Dermis blood vessel endothelial cell (primary cell): ENCODE measurements at places on chromosomes 1 and 21.

GRCh38 chr1:154735804-154736168, 127.8 kb upstream of the ADAR start:
- DNase-seq, result no peak

GRCh38 chr1:180185971-180186645, 31.4 kb downstream of the QSOX1 start:
- DNase-seq, result no peak

DNA sequence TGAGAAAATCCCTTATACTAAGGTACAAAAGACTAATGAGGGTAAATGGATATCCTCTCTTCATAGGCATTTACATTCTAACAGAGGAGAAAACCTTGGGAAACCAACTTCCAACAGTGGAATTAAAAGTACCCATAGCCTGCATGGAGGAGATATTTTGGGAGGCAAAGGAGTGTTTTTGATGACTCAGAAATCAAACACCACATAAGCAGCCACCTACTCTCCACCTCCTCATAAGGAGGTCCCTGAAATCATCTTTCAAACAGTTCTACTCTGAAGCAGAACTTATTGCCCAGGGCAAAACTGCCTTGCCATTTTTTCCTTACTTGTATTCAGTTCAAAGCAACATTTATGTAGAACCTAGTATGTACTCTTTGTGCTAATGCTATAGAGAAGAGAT, 211.3 kb downstream of the KCNH1 start:
- DNase-seq, result no peak

- DNase-seq, result no peak
Observed at GRCh38 chr1:206722751-206723461, 38.2 kb downstream of the MAPKAPK2 start.

DNA sequence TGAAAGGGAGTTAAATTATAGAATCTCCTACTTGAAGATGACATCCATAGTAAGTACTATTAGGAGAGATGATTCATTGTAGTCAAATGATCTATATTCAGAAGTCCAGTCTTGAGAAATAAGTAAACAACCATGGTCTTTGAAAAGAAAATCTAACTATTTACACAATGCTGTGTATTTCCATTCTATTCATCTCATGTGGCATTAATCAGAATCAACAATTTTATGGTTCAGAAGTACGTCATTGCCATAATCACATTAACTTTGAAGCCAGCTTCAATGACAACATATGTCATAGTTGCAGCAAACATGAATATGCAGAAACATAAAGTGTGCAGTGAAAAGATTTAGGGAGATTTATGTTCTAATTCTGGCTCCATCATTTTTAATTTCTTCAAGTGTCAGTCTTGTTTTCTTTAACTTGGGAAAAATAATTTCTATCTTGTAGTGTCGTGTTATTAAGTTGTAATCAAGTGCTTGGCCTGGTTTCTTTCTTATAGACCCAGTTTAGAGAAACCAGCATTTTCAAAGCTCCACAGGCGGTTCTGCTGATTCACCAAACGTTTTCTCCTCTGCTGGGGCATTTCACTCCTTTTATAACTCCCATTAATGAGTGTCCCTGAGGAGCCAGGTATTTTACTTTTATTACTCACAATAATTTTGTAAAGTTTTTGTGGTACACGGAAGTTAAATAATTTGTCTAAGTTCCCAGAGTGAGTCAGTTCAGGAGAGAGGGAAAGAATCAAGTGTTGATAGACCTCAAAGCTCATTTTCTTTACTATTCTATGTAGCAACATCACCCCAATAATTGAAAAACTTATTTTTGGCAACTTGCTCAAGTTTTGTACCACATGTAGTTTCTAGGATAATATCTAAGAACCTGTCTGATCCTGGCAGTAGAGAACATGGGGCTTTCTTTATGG, 35.9 kb upstream of the PTGS2 start:
- DNase-seq, result no peak

DNA sequence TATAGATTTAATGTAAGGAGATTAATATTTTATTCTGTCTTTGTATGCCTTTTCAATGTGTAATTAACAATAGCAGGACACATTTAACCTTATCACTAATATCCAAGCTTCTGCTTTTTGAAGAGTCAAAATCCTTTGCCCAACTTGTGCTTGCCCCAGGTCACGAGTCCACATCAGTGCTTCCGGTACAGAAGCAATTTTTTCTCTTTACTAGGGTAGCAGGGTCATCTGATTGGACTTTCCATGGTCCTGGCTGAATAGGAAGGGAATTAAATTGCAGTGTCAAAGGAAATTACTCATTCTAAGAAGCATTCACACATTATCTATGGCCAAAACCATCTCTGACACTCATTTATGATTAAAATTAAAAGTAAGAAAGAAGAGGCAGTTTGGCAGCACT, 460.5 kb upstream of the ADGRL2 start:
- peak; percentile 22 for DNase-seq

GRCh38 chr1:33348676-33349080, 27.8 kb upstream of the A3GALT2 start:
- peak; percentile 46 for DNase-seq

- DNase-seq, result no peak
Observed at GRCh38 chr1:237976331-237976730, 85.6 kb upstream of the ZP4 start.

GRCh38 chr1:11880911-11881748, 22.4 kb upstream of the NPPB start:
- no peak for DNase-seq

DNA sequence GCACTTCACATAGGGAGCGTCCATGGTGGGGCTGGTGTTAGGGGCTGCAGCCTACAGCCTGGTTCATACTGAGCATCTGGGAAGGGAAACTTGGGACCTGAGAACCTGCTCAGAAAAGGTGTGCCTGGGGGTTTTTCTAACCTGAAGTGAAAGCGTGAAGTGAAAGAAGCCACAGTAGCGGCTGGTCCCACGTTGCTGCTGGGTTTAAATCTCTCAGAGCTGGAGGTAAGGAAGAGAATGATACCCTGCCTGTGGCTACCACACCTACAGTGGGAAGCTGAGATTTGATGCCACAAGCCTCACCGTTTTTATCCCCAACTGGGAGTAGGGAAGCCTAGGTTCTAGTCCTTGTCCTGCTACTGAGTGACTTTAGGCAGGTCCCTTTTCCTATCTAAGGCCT, 21.0 kb upstream of the FUCA1 start:
- no peak for DNase-seq

DNA sequence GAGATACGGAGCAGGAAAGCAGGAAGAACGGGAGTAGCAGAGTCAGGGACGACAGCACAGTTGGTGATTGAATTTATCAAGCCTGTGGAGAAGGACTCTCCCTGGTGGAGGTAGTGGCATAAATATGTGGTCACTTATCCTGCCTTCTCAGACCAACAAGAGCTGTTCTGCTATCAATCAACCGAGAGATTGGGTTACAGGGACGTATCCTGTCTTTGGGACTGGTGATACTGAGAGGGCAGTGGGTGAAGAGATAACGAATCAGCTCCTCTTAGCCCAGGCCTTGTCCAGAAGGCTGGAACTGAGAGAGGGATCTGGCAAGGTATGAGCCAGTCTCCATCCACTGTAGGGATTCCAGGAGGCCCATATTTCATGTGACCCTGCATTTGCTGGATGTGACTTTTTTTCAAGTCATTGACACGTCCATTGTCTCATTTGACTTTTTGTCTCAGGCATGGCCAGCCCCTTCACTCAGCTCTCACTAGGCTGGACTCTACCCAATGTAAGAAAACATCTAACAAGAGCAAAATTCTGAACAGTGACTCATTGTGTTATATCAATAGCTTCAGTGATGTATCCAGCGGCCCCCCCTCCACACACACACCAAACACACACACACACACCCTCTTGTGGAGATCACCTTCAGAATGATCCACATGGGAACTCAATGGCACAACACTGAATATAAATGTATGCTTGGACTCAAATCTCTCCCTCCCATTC, 11.3 kb downstream of the C1orf116 start:
- no peak for DNase-seq

GRCh38 chr1:2982615-2983318, 38.5 kb upstream of the ACTRT2 start:
- no peak for DNase-seq

DNA sequence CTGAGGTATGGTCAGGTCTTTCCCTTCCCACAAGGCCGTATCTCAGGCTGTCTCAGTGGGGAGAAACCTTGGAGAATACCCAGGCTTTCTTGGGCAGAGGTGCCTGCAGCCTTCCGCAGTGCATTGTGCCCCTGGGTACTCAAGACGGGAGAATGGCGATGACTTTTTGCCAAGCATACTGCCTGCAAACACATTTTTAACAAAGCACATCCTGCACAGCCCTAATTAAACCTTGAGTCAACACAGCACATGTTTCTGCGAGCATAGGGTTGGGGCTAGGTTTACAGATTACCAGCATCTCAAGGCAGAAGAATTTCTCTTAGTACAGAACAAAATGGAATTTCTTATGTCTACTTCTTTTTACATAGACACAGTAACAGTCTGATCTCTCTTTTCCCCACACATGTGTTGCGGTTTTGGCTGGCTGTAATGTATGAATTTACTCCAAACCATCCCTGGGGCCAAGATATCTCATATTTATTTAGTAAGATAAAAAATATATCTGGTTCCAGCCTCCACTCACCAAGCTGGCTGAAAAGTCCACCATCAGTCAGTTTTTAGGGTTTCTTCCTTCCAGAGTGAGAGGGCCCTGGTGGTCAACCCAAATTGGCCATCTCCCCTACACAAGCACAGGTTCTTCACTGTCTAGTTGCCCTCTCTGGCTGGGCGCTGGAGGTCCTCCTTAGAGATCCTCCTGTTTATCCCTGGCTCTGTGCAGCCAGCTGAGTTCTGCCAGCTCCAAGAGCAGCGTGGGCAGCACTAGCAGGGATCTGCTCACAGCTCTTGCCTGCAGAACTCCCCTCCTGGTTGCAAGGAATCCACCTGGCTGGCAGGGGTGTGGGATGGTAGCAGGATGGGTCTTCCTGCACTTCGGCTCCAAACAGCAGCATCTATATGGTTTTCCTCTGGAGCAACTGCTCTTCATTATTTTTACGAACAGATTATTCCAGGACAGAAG, 2.6 kb downstream of the FAAH start:
- no peak for DNase-seq

DNA sequence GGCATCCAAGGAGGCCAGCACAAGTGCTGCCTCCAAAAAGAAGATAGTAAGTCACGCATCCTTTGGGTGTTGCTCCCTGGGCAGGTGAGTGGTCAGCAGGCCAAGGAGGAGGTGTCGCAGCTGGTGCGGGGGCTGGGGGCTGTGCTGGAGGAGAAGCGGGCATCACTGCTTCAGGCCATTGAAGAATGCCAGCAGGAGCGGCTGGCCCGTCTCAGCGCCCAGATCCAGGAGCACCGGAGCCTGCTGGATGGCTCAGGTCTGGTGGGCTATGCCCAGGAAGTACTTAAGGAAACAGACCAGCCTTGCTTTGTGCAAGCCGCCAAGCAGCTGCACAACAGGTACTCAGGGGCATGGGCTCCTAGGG, 4.3 kb downstream of the TRIM46 start:
- DNase-seq, result no peak

GRCh38 chr1:160353223-160353622, 10.0 kb downstream of the NCSTN start:
- DNase-seq, result peak; percentile 13

DNA sequence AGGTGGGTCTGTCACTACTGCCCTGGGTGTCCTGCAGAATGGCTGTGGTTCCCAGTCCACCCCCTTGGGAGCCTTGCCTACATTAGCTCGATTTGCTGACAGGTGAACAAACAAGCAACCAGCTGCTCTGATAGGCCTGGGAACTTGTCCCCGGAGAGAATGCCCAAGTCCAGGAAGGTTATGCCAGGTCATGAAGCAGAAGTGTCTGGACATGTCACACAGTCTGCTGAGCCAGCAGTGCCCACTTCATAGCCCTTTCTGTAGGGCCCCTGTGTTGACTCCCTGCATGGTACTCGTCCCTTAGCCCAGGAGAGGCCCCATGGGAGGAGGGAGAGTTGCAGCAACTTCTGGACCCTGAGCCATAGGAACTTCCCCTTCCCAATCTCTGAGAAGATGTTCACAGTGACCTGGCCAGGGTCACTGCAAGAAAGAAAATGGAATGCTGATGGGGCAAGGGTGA, 31.0 kb downstream of the UCK2 start:
- no peak for DNase-seq

DNA sequence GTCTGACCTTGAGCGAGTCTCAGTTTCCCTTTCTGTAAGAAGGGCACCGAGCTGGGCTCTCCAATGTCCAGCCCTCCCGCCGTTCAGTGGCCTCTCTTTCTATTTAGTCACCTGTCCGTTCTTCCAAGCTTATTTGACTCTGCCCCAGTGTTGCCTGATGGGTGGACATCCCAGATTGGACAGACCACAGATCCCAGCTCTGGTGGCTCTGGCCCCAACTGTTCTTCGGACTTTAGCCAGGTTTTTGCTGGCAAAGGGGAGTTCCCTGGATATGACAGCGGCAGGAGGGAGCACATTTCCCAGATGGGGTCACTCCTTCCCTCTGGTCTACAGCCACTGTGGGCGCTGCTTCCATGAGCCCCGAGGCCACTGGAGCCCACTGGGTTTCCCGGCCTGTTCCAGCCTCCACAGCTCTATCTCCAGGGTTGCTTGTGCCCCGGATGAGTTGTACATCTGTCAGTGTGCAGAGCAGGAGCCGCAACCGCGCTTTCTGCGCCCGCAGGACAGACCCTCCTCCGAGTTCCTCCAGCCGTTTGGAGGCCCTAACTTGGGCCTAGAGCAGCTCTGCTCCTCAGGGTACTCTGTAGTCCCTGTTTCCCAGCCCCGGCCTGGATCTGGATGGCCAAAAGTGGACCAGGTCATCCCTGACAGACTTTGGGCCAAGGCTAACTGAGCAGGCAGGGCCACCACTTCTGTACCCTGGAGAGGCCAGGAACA, 3.8 kb downstream of the DMBX1 start:
- DNase-seq, result no peak

- peak; percentile 15 for DNase-seq
Observed at GRCh38 chr1:28021064-28021463, 61.3 kb downstream of the XKR8 start.
